ENCODE measurements at places on chromosomes 5 and 9. TPM values are rescaled to one million over a fixed set of nuclear protein-coding genes. Genes with fewer than 3 reads are reported as not detected.

- no peak for DNase-seq
Observed at GRCh38 chr5:83396662-83397061, 74.9 kb upstream of the VCAN start.

GRCh38 chr9:72217306-72217842 lies 68.1 kb downstream of the GDA start:
- DNase-seq: no peak

DNA sequence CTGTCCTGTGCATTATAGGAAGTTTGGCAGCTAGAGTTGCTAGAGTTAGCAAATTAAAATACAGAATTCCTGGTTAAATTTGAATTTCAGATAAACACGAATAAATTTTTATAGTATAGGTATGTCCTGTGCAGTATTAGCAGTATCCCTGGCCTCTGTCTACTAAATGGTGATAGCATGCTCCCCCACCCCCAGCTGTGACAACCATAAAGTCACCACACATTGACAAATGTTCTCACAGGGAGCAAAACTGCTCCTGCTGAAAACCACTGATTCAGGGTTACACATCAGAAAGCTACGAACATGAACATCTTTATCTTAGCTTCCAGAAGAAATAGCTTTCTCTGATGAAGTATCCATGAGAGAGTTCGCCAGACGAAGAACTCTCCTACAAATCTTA lies 91.8 kb upstream of the CCDC112 start:
- DNase-seq: no peak

- no peak for DNase-seq
Observed at GRCh38 chr9:36149197-36149596, 12.7 kb downstream of the GLIPR2 start.

GRCh38 chr5:62002436-62002835 lies 303.6 kb upstream of the KIF2A start:
- no peak for DNase-seq

DNA sequence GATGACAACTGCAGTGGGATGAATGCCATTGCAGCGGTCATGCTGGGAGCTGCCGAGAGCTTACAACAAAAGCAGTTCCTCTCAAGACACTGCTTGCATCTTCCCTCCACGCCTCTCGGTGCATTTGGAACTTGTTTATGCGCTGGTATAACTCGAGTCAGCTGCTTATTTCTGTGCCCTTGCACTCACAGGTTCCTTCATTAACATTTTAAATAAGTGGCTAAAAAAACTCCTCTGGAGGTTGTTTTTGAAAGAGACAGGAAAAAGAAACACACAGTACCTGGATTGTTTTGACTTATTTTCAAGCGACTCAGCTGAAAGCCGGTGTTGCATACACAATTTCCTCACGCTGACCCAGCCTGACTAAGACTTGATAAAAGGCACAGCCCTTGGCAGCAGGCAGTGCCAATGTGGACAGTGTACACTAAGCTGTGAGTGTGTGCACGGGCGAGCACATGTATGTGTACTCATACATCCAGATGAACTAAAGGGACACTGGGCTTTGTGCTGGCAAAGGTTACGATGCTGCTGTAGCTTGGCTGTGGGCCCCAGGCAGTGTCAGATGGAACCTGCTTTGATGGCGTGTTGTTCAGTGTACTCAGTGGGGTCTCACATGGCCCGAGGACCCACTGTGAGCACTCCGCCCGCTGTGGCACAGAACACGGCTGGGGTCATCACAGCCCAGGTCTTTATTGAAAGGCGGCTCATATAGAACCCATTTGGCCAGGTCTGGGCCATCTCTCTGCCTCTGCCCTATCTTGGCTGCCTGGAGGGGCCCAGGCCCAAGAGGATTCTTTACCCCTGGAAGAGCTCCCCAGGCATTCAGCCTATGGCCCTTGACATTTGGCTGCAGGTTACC lies 92.3 kb downstream of the ANKRD33B start:
- no peak for DNase-seq

DNA sequence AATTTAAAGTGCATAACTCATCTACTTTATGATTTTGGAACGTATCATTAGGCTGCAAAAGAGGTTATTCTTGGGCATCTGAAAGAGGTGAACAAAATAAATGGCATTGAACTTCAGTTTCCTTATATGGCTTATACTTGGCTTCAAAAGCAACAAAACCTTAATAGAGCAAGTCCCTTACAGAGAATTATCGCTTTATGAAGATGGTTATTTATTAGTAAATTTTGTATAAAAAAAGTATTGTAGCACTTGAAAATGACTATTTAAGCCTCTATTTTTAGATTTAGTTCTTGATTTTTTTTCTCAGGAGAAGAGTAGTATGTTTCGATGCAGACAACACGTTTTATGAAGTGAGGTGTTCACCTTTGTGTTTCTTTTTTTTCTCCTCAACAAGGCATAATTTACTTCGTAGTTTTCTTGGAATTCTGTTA lies 2.0 kb downstream of the ERBIN start:
- DNase-seq: no peak

GRCh38 chr9:133739408-133740280 lies 1.5 kb upstream of the SARDH start:
- no peak for DNase-seq

DNA sequence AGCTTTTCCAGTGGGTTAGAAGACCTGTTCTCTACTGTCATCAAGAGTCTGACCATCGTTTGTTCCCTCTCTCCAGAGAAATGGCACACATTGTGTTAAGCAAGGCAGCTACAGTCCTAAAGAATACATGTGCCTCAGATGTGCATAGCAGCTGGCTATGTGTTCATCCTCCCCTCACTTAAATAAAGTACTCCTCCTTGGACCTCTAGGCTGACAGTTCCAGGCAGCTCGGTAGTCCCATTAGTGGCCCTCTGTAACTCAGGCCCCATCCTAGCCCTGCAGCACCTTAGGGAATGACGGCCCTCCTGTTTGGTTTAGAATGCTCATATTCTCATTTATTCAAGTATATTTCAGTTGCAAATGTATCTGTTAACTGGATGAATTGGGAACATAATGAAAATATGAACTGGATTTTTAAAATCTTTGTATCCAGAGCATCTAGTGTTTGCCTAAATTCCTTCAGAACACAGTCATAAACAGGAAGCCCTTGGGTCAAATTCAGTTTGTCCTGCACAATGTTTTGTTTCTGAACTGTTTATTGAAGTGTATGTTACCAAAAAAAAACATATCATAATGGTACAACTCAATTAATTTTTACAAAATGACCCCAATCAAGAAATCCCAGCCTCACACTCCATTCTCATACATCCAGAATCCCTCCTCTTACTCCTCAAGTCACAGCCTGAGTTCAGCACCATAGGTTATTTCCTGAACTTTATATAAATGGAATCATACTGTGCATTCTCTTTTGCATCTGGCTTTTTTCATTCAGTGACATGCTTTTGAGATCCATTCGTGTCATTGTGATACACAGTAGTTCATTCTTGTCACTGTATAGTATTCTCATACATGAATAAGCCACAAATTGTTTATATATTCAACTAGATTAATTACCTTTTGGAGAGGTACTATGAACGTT lies 1.6 kb upstream of the ASPN start:
- DNase-seq: no peak

- DNase-seq: no peak
Observed at GRCh38 chr5:145521066-145521465, 314.1 kb downstream of the PRELID2 start.

DNA sequence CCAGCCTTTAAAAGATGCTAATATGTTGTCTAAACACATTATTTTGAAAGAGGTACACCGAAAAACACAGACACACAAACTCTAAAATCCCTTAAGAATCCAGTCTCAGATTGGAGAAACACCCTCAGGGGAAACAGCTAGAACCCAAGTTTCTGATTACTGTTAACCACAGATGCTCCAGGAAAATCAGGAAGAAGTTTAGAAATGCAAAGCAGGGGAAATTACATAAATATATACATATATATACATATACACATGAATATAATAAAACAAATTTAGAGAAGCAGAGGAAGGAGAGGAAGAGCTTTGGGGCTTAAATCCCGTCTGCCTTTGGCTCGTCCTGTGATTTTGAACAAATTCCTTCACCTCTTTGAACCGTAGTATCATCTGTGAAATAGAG lies 73.2 kb upstream of the KLF4 start:
- no peak for DNase-seq

DNA sequence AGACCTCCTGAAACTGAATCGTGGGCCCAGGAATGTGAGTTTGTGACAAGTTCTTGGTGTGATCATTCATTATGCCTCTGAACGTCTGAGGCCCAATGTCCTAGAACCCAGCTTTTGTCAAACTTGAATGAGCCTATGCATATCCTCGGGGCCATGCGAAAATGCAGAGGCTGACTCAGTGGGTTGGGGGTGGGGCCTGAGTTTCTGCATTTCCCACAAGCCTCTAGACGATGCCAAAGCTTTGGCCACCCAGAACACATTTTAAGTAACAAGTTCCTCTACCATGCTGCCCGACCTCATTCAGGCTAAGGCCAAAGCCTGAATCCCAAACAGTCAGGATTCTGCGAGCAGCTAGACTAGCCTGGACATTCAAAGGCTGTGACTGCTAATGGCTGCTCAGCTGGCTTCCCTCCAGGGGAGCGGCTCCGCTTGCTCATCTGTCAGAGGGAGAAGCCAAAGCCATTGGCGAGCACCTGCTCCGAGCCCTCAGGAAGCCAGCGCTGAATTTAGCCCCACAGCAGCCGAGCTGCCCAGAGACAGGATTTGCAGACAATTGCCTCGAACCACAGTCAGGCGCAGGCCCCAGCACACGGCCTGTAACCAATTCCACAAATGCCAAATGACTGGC lies 177.5 kb downstream of the ZDHHC21 start:
- no peak for DNase-seq

DNA sequence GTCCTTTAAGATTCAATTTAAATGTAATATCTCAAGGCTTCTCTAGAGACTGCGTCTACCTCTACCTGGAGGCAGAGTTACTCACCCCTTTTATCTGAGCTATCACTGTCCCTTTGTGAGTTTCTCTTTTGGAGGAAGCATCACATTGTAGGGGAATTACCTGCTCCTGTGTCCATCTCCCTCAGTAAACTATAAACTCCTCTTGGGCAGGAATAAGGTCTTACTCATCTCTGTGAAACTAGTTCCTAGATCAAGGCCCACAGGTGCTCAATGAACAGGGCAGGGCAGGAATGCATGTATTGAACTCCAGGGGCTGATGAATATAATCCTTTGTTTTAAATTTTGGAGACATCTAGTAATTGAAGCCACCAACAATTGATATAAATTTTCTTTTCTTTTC lies 139.8 kb upstream of the ERCC6L2 start:
- DNase-seq: no peak

DNA sequence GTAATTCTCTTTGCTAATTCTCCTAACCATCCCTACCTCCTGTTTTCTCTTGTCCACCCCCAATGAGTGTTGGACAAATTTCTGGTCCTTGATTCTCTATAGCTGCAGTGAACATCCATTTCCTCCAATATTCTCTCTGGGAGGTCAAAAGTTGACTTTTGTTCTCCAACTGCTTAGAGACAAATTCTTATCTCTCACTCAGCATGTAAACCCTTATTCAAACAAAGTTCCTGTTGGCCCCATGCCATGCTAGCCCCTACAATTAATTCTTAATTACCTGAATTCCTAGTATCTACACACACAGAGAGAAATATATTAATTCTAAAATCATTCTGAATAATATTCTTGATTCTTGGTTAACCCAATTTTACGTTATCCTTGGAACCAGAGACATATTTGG lies 472.9 kb upstream of the ACTBL2 start:
- no peak for DNase-seq

- DNase-seq: no peak
Observed at GRCh38 chr5:103010168-103010567, 109.8 kb downstream of the GIN1 start.

DNA sequence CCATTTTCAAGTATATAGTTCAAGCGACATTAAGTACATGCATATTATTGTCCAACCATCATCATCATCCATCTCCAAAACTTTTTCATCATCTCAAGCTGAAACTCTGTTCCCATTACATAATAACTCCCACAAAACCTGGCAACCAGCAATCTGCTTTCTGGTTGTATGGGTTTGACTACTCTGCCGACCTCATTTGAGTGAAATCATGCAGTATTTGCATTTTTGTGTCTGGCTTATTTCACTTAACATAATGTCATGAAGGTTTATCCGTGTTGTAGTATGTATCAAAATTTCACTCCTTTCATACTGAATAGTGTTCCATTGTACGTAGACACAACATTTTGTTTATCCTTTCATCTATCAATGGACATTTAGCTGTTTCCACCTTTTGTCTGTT lies 74.8 kb downstream of the SGCD start:
- no peak for DNase-seq

DNA sequence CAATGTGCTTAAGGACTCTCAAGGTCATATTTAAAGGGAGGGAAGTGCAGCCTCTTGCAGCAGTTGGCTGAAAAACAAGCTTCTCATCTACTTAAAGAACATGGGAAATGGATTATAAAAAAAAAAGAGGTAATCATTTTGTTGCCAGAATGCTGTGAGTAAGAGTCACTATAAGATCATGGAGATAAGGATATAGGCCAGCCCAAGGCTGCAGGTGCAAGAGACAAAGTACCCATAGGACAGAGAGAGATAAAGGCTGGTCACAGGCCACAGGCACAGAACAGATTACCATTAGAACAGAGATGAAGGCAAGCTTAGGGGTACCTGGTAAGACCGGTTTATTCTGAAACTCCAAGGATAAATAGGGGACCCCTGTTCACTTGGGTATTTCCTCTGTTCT lies 70.5 kb downstream of the CDKN2A start:
- DNase-seq: no peak

DNA sequence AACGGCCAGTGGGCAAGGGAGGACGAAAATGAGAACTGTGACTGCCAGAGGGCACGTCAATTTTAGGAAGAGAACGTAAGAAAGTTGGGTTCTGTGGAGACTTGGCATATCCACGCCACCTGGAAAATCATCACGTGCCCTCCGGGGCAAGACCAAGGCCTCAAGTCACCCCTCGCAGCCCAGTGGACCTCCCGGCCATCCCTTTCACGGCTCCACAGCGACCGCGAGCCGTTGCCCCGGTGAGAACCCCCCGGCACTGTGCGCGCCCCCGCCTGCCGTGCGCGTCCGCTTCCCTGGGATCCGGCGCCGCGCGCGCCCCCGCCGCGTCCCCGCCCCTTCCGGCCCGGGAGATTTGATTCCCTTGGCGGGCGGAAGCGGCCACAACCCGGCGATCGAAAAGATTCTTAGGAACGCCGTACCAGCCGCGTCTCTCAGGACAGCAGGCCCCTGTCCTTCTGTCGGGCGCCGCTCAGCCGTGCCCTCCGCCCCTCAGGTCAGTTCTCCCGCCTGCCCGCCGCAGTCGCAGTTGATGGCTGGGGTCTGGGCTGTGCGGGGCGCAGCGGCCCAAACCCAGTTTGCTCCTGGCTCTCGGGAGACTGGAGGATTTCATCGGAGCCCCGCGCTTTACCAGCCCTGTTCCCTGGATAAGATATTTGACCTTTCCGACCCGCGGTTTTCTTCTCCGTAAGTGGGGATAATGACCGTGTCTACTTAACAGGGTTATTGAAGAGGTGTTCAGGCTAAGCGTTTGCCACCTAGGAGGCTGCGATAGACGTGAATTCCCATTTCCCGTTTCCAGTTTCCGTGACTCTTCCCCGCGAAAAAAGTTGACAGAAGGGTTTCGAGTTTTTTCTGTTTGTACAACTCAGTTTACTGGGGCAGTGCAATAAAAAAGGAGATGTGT lies at the start of gene MELK:
Gene MELK (plus strand): TSS at position 381 of the 904 bp plus-strand sequence. CDS start 8,787 bp downstream, outside the sequence.
- peak; percentile 82 for DNase-seq

The NEUROG1 gene
- total RNA-seq: not detected

The NOL6 gene
- 65.3 TPM for total RNA-seq

The NIPAL4 gene
- total RNA-seq: 2.1 TPM

The ENTREP1 gene
- not detected for total RNA-seq

The PDCD1LG2 gene
- 2.0 TPM for total RNA-seq

The MLANA gene
- not detected for total RNA-seq

The ACTBL2 gene
- total RNA-seq: not detected

The OTP gene
- not detected for total RNA-seq
